ENCODE measurements at places on chromosomes 7 and 10.

GRCh38 chr7:95365151-95365550, 31.0 kb downstream of the PON3 start:
- DNase-seq, result no peak

GRCh38 chr7:32943252-32944030, 13.8 kb upstream of the FKBP9 start:
- no peak for DNase-seq

DNA sequence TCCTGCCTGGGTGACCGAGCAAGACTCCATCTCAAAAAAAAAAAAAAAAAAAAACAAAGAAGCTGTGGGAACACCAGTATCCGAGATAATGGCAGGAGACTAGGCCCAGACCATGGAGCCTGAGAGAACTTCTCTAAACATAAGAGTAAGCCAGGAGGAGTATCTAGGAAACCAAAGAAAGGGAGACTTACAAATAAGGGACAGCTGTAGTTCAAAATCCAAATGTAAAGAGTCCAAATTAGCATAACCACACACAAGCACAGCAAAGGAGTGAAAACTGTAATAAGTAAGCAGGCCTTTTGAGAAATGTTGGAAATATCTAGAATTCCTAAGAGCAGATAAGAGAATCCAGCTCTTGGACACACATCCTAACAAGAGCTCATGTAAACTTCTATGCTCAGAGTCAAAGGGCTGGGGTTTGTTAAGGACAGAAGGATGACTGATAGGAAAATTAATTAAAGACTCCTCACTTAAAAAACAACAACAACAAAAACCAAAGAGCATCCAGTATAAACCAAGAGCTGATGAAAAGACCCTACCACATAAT, 15.8 kb downstream of the ZNF25 start:
- DNase-seq, result no peak

DNA sequence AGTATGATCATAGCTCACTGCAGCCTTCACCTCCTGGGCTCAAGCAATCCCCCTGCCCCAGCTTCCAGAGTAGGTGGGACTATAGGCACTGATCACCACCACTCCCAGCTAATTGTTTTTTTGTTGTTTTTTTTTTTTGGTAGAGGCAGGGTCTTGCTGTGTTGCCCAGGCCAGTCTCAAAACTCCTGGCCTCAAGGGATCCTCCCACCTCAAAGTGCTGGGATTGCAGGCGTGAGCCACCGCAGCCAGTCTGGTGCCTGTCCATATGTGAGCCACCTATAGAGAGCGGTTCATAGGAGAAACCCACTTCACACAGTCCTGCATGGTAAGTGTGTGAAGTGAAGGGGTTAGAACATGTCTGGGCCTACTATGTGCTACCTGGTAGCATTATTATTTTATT, 47.5 kb downstream of the SLC29A4 start:
- no peak for DNase-seq

- DNase-seq, result no peak
Measured at GRCh38 chr10:129727071-129727470, 237.0 kb downstream of the EBF3 start.

GRCh38 chr7:92636018-92636560, 45.9 kb upstream of the FAM133B start:
- DNase-seq, result no peak
